ENCODE measurements at places on chromosomes 12 and 14.

GRCh38 chr12:106300761-106301160, 1.8 kb upstream of the TCP11L2 start:
- no peak for DNase-seq

GRCh38 chr14:78790271-78790670, 620.1 kb downstream of the NRXN3 start:
- no peak for DNase-seq

DNA sequence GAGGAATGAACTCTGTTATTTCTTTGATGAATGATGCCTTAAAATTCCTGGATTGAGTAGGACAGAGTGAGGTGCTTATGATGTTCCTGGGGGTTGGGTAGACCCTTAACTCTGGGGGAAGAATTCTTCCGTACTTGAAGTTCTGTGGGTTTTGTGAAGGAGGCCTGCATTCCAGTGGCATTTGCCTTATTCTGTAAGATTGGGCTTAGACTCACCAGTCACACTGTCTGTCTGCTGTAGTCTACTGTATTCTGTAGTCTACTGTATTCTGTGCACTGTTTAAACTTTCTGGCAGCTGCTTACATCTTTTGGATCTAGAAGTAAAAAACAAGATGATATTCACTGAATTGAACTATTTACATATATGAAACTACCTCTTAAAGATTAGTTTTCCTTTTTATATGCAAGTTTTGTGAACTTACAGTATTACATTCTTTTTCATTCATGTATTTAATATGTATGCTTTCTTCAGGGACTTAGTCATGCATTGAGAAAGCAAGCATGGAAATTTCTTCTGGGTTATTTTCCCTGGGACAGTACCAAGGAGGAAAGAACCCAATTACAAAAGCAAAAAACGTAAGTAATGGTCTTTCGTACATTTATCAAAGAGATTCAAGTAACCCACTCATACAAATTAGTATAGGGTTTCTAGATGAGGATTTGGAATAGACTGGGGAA, 42.3 kb upstream of the TPH2 start:
- DNase-seq, result no peak

GRCh38 chr14:99744873-99745224, 48.4 kb upstream of the EML1 start:
- no peak for DNase-seq

DNA sequence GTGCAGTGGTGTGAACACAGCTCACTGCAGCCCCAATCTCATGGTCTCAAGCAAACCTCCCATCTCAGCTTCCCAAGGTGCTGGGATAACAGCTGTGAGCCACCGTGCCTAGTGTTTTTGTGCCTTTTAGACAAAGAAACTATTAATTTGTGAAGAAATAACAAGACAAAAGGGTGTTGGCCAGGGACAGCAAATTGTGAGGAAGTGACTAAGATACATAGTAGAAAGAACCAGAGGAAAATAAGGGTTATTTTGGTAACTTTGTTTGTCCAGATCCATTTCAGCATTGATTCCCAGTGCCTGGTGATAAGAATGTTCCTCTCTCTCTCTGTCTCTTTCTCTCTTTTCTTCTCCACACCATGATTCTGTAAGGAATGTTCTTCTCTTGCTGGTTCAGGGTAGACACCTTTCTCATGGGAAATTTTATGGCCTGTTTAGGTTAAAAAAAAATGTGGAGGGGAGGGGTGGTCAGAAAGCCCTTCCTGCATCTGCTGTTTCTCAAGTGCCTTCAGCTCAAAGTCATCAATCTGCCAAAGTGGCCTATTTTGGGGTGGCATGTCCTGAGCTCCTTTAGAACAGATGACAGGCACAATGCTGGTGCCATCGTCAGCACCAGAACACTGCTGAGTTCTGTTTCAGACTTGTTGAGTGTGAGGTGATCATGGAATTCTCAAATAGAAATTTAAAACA, 184.4 kb upstream of the EEA1 start:
- no peak for DNase-seq

DNA sequence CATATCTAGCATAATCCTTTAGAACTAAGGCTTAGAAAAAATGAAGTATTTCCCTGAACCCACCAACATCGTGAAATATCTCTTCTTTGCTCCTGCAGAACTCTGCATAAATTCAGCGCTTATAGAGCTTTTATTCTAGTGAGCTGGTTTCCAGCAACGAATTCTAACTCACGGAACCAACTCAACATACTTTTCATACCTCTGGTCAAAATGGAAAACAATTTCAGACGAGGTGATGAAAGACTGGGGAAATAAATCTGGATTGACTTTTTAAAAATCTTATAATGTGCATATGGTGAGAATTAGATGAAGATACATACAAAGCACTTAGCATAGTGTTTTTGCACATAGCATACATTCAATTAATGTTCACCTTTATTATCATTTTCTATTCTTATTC, 62.6 kb upstream of the BBS10 start:
- no peak for DNase-seq

- DNase-seq, result no peak
Observed at GRCh38 chr12:60042835-60043234, 447.0 kb downstream of the SLC16A7 start.

GRCh38 chr14:45246691-45247090, 6.3 kb downstream of the MIS18BP1 start:
- no peak for DNase-seq
